Cardiac atrium fibroblast (primary cell): ENCODE measurements at places on chromosomes 11 and 22. TPM values are rescaled to one million over a fixed set of nuclear protein-coding genes. Genes with fewer than 3 reads are reported as not detected.

The MMP13 gene
- total RNA-seq = not detected in 2 replicates

The MS4A6E gene
- not detected in 2 replicates for total RNA-seq

The PATE3 gene
- total RNA-seq = not detected in 2 replicates

The TMEM132A gene
- total RNA-seq = 17.9 and 77.4 TPM in 2 replicates

The UNC93B1 gene
- 24.2 and 32.9 TPM in 2 replicates for total RNA-seq

The OR51B2 gene
- total RNA-seq = not detected in 2 replicates

The RTCB gene
- total RNA-seq = 75.8 and 78.3 TPM in 2 replicates

The OAF gene
- 41.5 and 49.9 TPM in 2 replicates for total RNA-seq

The RAC2 gene
- total RNA-seq = 61.9 and 66.1 TPM in 2 replicates

The CHST1 gene
- total RNA-seq = 12.3 and 24.9 TPM in 2 replicates

The TOM1 gene
- total RNA-seq = 38.2 and 50.2 TPM in 2 replicates

The RIC3 gene
- not detected in 2 replicates for total RNA-seq

The ALDH3B2 gene
- total RNA-seq = not detected in 2 replicates

The SELENOM gene
- 320 and 390 TPM in 2 replicates for total RNA-seq

The RELT gene
- total RNA-seq = 5.3 and 5.4 TPM in 2 replicates

The APOA4 gene
- not detected in 2 replicates for total RNA-seq

The SYT12 gene
- under 0.01 and 0.97 TPM in 2 replicates for total RNA-seq

The WNT11 gene
- total RNA-seq = 0.65 TPM in 1 of 2 replicates, not detected in the other
